ENCODE measurements at places on chromosomes 12 and 14. TPM values are rescaled to one million over a fixed set of nuclear protein-coding genes. Genes with fewer than 3 reads are reported as not detected.
A peak's percentile ranks its signal among the peaks of the same experiment; 100 is the strongest.

GRCh38 chr14:32047791-32048190 lies 29.3 kb upstream of the ARHGAP5 start:
- no peak for DNase-seq

GRCh38 chr12:52335598-52336262 lies 14.5 kb upstream of the KRT83 start:
- DNase-seq = no peak

- peak; percentile 45 for DNase-seq
Measured at GRCh38 chr12:64480148-64480547, 28.2 kb downstream of the TBK1 start.

DNA sequence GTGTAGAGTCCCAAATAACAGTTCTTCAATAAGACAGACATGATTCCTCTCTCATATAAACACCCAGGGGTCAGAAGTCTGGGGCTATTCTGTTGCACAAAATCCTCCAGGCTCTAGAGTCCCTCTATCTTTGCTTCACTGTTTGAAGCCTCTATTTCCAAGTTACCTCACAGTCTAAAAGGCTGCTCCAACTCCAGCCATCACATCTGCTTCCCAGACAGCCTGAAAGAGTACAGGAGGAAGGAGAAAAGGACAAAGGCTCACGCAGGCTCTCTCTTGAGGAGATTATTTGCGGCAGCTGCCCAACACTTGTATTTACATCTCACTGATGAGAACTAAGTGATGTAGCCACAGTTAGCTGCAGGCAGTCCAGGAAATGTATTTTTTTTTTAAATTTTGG lies 6.4 kb downstream of the PAPLN start:
- DNase-seq = no peak

- DNase-seq = no peak
Measured at GRCh38 chr12:118336123-118336522, 36.6 kb downstream of the TAOK3 start.

DNA sequence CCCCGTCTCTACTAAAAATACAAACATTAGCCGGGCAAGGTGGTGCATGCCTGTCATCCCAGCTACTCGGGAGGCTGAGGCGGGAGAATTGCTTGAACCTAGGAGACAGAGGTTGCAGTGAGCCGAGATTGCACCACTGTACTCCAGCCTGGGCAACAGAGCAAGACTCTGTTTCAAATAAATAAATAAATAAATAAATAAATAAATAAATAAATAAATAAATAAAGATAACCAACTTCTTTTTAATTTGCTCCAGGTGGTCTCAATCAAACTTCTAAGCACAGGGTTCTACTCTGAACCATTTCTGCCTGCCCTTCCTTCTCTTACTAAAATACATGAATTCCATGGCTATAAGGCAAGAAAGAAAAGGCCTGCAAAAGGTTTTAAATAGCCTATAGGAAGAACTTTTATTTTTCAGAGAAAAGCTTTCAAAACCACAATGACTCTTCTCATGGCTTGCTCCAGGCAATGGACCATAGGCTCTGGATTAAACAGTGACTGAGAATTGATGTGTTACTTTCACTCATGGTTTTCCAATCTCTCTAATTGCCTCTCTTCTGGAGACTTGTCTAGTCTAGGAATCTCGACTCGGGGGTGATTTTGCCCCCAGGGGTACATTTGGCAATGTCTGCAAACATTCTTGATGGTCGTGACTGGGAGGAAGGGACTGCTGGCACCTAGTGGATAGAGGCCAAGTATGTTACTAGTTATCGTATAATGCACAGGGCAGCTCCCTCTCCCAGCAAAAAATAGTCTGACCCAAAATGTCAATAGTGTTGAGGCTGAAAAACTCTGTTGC lies 14.4 kb downstream of the IGF1 start:
- DNase-seq = no peak

GRCh38 chr12:62684570-62685295 lies 218.1 kb downstream of the MON2 start:
- peak; percentile 42 for DNase-seq

DNA sequence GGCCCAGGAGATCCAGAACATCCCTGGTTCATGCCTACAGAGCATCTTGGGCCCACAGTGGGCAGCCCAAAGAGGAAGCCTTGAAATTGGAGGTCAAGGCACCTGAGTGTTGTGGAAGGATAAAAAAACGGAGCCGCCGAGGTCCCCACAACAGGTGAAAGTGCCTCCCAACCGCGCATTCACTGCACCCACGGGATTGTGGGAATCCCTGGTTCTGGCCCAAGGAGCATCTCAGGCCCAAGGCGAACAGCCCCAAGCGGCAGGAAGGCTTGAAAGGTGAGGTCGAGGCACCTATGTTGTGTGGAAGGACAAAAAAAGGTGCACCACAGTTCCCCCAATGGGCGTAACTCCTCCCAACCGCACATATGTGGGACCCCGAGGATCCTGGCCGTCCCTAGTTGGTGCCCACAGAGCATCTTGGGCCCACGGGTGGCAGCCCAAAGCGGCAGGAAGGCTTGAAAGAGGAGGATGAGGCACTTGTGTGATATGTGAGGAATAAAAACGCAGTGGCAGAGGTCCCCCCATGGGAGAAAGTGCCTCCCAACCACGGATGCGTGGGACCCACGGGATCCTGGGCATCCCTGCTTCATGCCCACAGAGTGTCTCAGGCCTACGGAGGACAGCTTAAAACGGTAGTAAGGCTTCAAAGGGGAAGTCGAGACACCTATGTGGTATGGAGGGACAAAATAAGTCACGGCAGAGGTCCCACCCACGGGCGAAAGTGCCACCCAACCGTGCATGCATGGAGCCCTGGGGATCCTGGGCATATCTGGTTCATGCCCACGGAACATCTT lies 583.9 kb downstream of the ALG10 start:
- no peak for DNase-seq

Gene TMPRSS12
- total RNA-seq = not detected

DNA sequence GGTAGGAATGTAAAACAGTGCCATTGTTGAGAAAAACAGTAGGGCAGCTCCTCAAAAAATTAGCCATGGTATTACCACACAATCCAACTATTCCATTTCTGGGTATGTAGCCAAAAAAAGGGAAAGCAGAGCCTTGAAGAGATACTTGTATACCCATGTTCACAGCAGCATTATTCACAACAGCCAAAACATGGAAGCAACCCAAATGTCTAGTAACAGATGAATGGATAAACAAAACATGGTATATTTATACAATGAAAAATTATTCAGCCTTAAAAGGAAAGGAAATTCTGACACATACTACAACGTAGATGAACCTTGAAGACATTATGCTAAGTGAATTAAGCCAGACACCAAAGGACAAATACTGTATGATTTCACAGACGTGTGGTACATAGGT lies 67.6 kb upstream of the GNG2 start:
- no peak for DNase-seq

Measured in HFFc6 (cell line).